ENCODE measurements at places on chromosomes 7 and 10.

- no peak for DNase-seq
Measured at GRCh38 chr10:28986856-28987255, 302.0 kb upstream of the LYZL1 start.

- no peak for DNase-seq
Measured at GRCh38 chr7:152336754-152337368, 98.9 kb downstream of the KMT2C start.

- DNase-seq: no peak
Measured at GRCh38 chr10:31656851-31657433, 271.7 kb downstream of the ARHGAP12 start.

DNA sequence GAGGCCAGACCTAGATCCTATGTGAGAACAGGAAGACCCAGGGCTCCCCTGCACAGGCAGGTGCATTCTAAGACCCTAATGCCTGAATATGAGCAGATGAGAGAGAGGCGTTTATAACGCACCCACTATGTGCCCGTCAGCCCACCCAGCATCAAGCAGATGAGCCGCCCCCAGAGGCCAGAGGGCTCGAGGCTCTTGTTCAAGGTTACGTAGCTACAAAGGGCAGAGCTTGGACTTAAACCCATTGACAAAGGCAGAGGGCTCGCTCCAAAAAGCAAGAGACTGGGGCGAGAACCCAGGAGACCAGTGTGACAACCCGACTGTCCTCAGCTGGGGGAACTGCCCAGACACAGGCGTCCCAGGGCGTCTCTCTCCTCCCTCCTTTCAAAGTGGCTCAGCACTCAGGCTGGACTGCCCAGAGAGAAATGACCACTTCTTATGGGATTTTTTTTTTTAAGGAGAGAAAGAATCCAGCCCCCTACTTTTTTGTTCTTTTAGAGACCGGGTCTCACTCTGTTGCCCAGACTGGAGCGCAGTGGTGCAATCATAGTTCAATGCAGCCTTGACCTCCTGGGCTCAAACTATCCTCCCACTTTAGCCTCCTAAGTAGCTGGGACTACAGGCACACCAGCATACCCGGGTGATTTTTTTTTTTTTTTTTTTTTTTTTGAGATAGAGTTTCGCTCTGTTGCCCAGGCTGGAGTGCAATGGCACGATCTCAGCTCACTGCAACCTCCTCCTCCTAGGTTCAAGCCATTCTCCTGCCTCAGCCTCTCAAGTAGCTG lies 40.1 kb downstream of the TNRC18 start:
- no peak for DNase-seq

- DNase-seq: no peak
Measured at GRCh38 chr10:127524908-127525665, 24.0 kb upstream of the NPS start.

DNA sequence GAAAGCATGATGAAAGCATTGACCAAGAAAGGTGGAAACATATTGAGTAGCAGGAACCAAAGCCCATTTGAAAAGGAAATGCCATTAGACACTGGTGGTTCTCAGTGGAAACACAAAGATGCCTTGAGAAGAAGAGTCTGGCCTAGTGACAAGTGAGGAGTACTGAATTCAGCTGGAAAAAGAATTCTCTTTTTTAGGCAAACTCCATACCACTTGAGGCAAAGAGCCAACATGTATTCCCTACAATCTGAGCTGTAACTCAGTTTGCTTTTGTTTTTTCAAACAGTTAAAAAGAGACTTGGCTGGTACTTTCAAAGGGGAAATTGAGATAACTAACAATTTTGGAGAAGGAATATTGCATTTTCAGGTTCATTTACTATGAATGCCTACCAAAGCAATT lies 624.0 kb downstream of the NRG3 start:
- no peak for DNase-seq

DNA sequence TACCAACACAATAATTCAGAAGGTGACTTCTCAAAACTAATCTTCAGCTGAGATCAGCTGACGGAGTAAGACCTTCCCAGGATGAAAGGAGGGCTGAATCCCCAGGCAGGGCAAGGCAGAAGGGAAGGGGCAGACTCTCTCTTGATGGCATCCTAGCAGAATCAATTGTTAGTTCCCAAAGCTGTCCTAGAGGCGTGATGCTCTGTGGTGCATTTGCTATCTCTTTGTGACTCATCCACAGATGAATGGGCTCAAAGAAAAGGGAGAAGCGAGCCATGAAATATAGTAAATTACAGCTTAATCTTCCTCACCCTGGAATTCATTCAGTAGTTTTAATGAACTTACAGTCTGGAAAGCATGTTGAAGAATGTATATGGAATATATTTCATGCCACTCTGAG lies 37.2 kb downstream of the PDE1C start:
- DNase-seq: no peak

DNA sequence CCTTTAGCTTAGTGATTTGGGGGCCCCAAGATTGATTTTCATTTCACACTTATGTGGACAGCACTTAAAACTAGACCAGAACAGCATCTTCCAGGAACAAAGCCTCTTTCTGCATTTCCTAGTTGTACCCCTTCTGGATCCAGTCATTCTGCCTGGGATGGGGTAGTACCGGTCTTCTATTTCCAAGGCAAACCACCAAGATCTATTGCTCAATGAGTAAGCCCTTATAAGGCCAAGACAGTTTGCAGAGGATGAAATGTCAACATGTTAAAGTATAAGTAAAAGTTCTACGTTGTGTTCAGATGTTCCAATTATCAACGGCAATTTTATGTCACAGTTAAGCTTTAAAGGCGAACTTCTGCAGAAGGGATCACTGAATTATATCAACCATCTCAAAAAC lies 106.9 kb upstream of the ZNF746 start:
- DNase-seq: no peak

DNA sequence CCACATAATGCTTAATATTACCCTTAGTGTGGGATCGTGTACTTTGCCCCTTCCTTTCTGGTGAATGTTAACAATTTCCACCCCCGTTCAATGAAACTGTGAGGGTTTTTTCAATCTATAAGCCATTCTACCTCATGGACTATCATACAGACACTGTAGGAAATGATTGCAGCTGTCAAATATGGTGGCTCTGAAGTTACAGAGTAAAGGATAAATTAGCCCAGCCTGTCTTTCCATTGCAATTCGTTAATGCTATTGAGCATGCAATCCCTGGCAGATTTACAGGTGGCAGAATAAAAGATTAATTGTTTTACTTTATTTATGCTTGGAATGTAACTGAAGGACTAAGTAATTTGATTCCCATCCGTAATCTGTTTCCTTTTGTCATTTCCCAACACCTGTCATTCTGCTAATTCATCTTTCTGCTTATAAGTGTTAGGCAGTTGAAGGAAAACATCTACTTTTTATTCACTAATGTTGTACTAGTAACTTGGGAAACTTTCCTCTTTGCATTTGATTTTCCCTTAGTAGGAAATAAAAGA lies 1211.6 kb upstream of the LRRN3 start:
- DNase-seq: no peak

- DNase-seq: no peak
Measured at GRCh38 chr10:72122221-72122620, 33.9 kb upstream of the SPOCK2 start.

DNA sequence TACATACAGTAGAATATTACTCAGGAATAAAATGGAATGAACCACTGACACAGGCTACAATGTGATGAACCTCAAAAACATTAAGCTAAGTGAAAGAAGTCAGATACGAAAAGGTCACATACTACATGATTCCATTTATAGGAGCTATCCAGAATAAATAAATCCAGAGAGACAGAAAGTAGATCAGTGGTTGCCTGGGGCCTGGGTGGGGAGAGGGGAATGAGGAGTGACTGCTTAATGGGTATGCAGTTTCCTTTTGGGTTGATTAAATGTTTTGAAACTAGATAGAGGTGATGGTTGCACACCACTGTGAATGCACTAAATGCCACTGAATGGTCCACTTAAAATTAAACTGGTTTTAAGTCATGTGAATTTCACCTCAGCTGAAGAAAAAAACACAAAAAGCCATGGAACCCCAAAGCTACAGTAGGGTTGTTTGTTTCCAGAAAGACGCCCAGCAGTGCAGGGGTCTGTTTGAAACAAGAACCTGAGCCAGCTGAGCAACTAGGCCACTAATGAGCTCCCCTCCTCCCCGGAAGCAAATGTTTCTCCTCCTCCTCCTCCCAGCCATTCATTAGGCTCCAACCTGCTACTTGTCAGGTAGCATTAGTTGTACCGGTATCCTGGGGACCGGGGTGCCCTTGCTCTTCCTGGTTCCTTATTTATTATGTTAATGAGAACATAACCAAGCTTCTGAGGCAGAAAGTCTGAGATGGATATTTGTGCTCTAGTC lies 168.4 kb downstream of the EVX1 start:
- DNase-seq: no peak

DNA sequence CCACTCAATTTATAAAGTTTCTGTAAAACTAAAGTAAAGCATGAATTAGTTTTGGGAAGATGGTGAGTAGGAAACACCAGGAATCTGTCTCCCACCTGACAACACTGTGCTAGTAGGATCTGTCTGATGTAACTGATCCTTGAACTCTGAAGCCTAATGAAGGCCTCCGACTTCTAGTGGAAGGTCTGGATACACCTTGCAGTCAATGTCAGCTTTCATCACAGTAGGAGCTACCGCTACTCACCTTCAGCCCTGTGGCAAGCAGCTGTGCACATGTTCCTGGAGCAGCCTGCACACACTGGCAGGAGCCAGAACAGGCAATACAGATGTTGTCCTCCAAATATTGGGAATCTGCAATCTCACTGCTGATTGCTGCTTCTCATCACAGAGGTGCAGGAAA lies 471.4 kb downstream of the PTPRN2 start:
- DNase-seq: no peak

DNA sequence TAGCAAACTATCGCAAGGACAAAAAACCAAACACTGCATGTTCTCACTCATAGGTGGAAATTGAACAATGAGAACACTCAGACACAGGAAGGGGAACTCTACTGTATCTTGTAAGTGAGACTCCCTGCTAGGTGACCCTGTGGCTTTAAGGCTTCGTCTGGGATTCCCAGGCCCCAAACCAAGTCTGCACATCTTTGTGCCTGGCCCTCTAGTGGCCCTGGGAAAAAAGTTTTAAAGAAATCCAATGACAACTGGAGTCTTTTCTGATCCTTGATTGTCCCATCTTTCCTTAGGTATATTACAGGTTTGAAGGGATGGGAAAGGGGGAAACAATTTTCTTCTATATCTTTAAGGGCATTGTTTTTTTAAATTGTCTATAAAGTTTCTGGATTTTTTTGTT lies 10.6 kb upstream of the LIPM start:
- DNase-seq: no peak

GRCh38 chr7:41478187-41478586 lies 224.7 kb downstream of the INHBA start:
- DNase-seq: no peak
